ENCODE measurements at places on chromosomes 1 and 21.
A peak's percentile ranks its signal among the peaks of the same experiment; 100 is the strongest.

DNA sequence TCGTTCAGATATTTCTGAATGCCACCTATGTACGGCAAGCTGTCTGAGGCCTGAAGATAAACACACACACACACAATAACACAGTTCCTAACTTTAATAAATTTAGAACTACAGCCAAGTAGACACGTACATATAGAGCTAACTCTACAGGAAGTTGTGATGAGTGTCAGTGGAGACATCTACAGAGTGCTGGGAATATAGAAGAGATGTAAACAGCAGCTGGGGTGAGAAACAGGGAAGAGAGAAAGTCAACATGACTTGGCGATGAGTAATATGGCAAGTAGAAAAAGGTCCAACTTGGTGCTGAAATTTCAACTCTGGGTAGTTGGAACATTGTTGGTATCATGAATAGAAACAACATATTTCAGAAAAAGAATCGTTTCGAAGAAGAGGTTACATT is 206.5 kb downstream of the ZP4 start:
- DNase-seq, result no peak

DNA sequence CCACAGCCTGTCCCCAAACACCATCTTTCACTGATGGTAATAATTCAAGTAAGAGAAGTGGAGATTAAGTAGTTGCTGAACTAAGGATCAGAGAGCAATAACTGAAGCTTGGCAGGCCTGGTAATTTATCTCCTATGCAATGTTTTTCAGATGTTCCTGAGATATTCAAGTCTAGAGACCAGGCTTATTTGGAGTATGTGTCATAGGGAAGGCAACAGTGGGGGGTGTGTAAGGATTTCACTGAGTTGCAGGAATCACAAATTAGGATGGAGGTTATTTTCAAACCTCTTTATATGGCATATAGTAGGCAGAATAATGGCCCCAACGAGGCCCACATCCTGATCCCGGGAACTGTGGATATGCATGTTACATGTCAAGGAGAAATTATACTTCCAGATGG is 171.7 kb downstream of the KCNJ6 start:
- DNase-seq, result no peak

DNA sequence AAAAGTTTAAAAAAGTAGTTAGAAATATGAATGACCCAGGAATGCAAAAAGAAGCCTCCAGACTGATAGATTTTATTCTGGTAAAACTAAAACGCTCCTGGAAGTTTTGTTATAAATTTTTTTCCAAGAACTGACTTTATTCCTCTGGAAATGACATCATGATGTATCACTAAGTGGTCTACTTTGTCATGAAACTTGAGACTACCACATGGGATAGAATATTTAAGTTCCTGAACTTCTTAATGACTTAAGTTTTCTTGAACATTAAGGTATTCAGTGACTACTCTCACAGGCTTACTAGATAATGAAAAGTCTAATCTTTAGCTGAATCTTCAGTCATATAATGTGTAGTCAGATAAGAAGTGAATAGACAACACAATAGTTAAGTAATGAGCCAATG is 842.2 kb downstream of the USP25 start:
- no peak for DNase-seq

DNA sequence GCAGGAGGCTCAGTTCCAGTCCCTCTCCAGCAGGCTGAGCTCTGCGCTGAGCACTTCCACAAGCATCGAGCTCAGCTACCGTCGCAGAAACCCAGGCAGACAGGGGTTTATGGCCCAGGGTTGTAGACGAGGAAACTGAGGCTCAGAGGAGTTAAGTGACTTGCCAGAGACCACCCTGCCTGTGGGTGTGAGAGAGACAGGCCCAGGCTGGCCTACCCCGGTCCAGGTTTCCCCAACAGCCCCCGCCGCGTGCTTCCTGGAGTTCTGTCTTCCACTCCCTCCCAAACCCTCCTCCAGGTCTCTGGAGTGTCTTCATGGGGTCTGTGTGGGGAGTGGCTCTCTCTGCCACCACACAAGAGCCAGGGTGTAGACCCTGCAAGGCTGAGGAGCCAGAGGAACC is 615.9 kb downstream of the PTPRU start:
- DNase-seq, result no peak

- DNase-seq, result no peak
These were observed 199.4 kb downstream of the ZC3H11B start for GRCh38 chr1:219413536-219413935.

DNA sequence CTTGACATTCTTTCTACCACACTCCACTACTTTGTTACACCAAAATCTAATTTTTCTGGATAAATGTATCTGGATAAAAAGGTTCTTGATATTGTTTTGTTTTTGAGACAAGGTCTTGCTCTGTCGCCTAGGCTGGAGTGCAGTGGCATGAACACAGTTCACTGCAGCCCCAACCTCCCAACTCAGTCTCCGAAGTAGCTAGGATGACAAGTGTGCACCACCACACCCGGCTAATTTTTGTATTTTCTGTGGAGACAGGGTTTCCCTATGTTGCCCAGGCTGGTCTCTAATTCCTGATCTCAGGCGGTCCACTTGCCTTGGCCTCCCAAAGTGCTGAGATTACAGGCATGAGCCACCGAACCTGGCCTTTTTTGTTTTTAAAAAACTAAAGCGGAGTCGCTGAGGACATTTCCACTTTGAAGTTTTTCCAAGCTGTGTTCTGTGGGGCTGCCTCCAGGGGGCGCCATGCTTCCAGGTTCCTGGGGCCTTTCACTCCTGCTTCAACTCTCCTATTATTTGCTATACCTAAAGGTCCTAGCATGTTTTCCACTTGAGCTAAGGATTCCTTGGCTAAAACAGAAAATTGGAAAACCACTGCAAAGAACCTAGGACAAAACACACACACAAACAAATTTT is 14.1 kb upstream of the NCMAP start:
- DNase-seq, result peak; percentile 46

DNA sequence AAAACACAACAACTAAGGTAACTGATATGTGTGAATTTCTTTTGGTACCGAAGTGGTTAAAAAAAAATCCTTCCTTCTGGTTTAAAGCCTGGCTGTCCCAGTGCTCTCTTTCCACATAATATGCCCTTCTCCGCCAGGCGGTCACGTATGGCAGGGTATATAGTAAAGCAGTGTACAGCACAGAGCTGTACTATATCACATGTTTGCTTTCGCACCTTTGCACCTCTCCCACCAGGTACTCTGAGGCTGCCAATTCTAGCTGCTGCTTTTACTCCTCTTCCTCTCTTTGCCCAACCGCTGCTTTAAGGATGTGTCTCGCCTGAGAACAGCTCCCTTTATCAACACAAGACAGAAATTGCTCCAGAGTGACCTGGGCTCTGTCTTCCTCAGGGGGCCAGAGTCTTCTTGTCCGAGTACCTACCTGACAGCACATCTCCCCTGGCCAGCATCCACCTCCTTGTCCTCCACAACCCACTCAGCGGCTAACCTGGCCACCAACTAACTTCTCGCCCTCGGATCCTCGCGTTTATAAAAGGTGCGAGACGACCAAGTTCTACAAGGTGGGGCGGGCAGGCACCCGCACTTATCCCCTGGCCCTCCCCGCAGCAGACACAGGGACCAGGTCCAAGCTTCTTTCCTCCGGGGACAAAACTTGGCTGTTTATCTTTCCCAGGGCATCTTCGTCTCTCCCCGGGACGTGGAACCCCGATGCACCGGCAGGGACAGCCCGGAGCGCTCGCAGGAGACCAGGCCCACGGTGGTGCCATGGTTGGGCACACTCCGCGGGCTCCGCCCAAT is 1.6 kb downstream of the COLGALT2 start:
- DNase-seq, result no peak

DNA sequence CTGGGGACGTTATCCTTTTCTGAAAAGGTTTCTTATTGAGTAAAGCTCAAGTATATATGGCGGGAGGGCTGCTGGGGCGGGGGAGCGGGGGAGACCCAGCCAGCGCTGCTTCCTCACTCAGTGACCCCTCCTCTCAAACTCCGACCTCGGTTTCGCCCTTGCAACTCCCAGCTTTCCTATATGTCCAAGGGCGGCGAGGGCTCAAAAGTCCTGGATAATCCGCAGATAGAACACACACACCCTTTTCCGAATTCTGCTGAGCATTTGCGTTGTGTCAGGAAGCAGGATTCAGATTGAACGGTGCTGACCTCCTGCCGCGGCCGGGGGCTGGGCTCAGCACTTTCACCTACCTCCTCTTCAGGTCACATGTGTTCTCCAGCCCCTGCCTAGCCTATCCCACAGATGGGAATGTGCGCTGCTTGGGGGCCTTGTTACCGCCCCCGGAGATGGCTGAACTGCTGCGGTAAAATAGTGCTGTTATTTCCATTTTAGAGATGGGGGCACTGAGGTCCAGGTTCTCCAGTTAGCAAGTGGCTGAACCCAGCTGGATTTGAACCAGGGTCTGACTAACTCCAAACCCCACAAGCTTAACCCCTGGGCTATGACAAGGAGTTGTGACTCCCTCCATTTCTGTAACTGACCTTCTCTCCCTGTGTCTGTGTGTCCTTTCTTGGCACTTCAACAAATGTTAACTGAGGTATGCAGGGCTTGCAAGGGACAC is 795 bp upstream of the AHDC1 start:
- DNase-seq, result no peak

DNA sequence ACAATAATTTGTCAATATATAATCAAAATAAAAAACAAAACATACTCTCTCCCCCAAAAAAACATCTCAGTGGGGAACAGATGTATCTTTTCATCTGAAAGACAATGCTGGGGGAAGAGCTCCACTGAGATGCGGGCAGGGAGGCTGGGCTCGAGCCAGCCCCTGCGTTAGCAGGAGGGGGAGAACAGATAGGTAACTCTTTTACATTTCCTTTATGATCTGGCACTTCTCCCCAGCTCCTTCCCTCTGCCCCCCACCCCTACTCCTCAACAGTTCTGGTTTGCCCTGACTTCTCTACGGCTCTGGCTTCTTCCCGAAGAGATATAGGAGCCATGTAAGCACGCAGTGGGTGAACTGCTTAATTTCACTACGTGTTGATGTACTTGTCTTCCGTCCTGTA is 12.4 kb downstream of the LEPR start:
- DNase-seq, result no peak

GRCh38 chr1:2865571-2866421 is 64.3 kb upstream of the TTC34 start:
- no peak for DNase-seq

- no peak for DNase-seq
These were observed 39.0 kb downstream of the COL6A1 start for GRCh38 chr21:46020581-46020980.

DNA sequence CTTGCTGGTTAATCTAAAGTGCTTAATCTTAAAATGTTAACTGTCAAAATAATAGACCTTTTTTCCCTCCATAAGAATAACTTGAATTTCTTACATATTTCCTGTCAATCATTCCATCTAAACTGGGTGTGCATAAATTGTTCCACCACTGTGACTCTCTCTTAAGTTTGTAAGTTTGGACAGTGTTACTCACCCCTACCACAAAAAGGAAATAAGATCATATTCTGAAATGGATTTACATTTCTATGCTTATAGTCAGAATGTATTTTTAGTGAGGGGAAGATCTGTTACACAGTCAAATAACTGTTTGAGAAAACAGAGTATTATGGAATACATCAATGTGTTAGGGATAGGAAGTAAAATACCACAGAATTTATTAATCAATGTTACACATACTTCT is 109.6 kb upstream of the DPYD start:
- no peak for DNase-seq

- no peak for DNase-seq
These were observed 207.2 kb downstream of the PBX1 start for GRCh38 chr1:164765992-164766720.

GRCh38 chr1:6612641-6613360 is 730 bp upstream of the PHF13 start:
- DNase-seq, result no peak

DNA sequence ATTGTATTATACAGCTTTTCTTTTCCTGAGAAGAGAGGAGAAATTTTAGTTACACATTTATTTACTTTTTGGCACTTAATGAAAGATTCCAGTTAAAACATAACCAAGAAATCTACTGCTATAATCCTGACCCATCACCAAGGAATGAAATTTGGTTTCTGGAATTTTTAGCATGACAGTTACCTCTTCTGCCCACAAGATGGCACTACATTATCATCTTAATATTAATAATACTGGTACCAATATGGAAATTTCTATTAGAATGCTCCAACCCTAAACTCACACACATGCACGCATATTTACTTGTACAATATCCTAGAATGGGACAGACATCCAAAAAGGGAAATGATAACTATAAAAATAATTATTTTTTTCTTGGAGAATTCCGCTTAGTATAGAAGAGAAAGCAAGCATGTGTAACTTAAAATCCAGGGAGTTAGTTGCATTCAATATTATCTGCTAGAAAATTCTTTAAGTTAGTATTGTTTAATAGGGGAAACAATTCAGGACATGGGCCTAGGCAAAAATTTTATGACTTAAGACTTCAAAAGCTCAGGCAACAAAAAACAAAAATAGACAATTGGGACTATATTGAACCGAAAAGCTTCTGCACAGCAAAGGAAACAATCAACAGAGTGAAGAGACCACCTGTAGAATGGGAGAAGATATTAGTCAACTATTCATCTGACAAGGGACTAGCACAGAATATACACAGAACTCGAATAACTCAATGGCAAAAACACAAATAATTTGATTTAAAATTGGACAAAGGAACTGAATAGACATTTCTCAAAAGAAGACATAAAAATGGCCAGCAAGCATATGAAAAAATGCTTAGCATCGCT is 37.4 kb downstream of the MAP3K21 start:
- DNase-seq, result no peak

DNA sequence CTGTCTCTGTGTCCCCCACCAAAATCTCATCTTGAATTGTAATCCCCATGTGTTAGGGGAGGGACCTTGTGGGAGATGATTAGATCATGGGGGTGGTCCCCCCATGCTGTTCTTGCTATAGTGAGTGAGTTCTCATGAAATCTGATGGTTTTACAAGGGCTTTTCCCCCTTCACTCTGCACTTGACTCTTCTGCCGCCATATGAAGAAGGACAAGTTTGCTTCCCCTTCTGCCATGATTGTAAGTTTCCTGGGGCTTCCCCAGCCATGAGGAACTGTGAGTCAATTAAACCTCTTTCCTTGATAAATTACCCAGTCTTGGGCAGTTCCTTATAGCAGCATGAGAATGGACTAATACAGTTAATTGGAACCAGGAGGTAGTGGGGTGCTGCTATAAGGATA is 137.1 kb upstream of the RAB4A start:
- no peak for DNase-seq

- no peak for DNase-seq
These were observed 315.7 kb downstream of the TPR start for GRCh38 chr1:186059311-186059710.
